COR-L47 (cell line): ENCODE measurements at places on chromosomes 7 and 10.

GRCh38 chr10:122296363-122297120 lies 25.4 kb downstream of the BTBD16 start:
- no peak for DNase-seq

GRCh38 chr7:20330239-20330927 lies at the start of gene ITGB8:
Gene ITGB8, plus strand, starts transcription at chr7:20330900. Its CDS starts 907 bp downstream, at chr7:20331807.
- DNase-seq = peak; percentile 79

DNA sequence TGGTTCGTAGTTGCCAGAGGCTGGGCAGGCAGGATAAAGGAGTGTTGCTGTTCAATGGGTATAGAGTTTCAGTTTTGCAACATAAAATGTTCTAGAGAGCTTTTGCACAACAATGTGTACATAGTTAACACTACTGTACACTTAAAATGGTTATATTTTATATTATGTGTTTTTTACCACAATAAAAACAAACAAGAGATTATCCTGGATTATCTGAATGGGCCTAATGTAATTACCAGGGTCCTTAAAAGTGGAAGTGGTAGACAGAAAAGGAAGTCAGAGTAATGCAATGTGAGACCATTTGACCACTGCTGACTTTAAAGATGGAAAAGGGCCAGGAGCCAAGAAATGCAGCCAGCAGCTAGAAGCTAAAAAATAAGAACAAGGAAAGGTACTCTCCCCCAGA lies 159.7 kb downstream of the SGMS1 start:
- DNase-seq = no peak

DNA sequence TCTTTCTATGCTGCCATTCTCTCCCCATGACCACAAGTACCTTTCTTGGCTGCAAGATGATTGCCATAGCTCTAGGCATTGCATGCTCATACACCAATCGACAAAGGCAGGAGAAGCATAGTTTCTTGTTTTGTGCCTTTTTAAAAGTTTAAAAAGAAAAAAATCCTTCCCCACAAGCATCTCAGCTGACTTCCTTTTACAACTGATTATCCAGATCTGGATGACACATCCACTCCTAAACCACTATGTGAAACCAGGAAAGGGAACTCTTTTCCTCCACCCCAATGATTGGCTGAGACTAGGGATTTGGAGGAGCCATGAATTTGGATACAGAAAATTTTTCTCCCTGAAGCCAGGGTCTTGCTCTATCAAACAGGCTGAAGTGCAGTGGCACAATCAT lies 14.5 kb upstream of the LRRC4 start:
- DNase-seq = no peak

DNA sequence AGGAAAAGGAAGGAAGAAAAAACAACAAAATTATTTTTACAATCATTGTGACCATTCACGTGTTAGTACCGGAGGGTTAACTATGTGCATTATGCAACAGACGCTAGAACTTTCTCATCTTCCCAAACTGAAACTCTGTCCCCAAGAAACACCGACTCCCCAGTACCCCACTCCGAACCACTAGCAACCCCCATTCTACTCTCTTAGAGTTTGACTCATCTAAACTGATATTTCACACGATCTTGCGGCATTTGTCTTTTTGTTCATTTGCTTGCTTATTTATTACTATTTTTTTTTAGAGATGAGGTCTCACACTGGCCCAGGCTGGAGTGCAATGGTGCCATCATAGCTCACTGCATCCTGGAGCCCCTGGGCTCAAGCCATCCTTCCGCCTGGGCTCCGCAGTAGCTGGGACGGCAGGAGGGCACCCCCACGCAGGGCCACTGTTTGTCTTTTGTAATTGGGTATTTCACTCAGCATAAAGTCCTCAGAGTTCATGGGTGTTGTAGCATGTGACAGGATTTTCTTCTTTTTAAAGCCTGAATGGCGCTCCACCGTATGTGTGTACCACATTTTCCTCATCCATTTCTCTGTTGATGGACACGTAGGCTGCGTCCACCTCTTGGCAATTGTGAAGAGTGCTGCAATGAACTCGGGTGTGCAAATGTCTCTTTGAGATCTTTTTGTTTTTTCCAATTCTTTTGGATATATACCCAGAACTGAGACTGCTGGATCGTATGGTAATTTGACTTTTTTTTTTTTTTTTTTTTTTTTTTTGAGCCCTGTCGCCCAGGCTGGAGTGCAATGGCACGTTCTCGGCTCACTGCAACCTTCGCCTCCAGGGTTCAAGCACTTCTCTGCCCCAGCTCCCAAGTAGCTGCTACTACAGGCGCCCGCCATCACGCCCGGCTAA lies 9.5 kb downstream of the MNX1 start:
- DNase-seq = no peak

- no peak for DNase-seq
Observed at GRCh38 chr10:28047061-28047460, 48.2 kb upstream of the ODAD2 start.

DNA sequence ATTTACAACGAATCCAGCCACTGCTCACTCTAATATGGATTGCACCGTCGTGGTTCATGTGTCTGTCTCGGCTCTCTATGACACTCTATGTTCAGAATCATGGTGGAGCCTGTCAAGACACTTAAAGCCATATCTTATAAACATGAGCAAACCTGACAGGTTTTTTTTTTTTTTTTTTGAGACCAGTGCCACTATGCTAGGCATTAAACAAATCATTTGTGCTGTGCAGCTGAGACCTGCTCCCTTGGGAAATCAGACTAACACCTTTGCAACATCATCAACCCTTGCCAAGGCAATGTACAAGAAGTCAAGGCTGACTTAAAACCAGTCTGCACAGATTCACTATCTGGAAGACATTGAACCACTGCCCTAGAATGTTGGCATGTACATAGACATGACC lies 181.2 kb upstream of the ANK3 start:
- DNase-seq = no peak
